Urothelium cell line (cell line): ENCODE measurements at places on chromosomes 11 and 22.

DNA sequence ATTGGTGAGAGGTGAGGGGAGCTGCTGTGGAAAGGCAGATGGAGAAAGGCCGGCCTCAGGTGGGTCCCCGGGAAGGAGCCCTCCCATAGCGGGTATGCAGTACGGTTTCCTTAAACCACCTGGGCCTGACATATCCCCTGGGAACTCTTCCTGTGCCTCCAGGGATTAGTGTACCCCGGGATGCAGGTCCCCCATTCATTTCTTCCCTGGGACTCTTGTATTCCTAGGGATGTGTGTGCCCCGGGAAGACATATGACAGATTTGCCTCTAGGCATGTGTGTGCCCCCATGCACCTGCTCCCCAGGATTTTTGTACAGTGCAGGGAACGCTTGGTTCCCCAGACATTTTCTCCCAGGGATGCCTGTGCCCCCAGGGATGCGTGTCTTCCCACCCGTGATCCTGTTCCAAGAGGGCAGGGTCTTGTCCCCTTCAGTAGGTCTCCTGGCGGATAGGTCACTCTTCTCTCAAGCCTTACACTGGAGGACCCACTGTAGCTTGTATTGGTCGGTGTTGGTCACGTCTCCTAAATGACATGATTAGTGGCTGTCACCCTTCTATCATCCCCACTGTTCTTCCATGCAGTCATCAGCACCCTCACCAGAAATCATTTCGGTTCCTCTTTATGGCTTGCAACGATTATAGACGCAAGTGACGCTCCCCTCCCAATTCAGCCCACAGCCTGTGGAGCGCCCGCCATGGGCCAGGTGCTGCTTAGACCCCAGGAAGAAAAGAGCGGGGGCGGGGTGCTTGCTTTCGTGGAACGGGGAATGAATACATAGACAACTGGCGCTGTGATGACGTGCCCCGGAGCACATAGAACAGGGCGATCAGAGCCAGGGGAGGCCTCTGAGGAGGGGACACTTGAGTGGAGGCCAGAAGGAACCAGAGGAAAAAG, 1.3 kb downstream of the PARVB start:
- no peak for DNase-seq

GRCh38 chr11:72816404-72816990, 2.3 kb downstream of the ATG16L2 start:
- DNase-seq, result no peak

DNA sequence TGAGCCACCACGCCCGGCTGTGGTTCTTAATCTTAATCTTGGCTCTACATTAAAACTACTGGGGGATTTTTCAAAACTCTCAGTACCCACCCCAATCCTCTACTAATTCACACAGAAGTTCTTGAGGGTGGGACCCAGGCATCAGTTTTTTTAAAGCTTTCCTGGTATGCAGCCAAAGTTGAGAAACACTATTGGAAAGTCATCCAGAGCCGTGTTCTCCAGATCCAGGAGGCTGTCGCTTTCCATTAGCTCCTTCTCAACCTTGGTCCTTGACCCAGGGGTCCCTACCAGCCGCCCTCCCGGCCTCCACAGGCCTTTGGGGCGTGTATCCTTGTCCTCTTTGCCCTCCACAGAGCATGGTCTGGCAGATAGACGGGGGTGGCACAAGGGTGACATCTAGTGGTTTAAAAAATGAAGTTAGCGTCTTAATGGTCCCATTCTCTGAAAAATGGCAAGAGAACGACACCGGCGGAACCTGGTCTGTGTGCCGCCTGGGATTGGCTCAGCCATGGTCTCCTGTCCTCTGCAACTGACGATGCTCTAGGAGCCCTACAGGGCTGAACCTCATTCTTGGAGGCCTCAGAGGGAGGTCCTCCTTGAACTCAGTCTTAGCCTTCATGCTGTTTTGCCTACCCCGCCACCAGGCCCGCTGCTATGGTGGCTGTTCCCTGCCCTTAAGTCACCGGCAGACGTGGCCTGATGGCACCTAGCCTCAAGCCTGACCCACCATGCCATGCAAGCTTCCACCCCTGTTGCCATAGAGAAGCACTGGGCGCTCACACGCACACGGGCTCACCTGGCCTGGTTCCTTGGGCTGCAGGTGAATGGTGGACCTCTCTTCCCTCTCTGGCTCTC, 152.0 kb upstream of the SYN3 start:
- peak; percentile 76 for DNase-seq

- no peak for DNase-seq
These were observed 7.8 kb downstream of the KCNE3 start for GRCh38 chr11:74459584-74459983.

DNA sequence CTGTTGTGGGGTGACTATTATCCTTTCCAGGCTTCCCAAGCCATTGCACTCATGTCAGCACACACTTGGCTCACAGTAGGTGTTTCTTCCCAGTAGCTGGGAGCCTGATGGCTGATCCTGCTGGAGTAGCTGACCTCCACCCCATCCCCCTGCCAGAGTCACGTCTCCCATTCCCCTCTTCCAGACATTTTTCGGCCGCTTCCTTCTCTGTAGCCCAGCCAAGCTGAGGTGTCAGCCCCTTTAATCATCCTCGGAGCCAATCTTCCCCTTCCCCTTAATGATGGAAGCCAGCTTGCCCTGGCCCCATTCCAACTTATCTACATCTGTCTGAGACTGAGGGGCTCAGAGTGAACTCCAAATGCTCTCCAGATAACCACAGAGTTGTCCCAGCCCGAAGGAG, 550.7 kb downstream of the MN1 start:
- no peak for DNase-seq

DNA sequence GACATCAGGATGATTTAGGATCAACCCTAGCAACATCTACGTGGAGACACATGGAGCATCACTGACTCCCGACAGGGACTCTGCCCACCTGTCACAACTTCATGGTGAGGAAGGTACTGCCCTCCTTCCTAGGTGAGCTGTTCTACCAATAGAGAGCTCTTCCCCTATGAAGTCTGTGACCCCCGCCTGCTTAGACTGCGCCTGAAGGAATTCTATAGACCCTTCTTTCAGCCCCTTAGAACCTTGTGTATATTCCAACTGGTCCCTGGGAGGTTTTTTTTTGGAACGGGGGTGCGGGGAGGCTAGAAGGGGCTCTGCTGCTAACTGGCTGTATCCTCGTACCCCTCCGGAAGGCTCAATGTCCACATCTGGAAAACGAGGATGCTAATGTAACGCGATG, 566 bp downstream of the INTS4 start:
- DNase-seq, result no peak
